Hepatic stellate cell (primary cell): ENCODE measurements at places on chromosomes 5 and 9.

- no peak for DNase-seq
These were observed 44.6 kb downstream of the CPEB4 start for GRCh38 chr5:173932695-173933139.

- DNase-seq = no peak
These were observed 129.5 kb downstream of the RGS3 start for GRCh38 chr9:113592876-113593575.

DNA sequence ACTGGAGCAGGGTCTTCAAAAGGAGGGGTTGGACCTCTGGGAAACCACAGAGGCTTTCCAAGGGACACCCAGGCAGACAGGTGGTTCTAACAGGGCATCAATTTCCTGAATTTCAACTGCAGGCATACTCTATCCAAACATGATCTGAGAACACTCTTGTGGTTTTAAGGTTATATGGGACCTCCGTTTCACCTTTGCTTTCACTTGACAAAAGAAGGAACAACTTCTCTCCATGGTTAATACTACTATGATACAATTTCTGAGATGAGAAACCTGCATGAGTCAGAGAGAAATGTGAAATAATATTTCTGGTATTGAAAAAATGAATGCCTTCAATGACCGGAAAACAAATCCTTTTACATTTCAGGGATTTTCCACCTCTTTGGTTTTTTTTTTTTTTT lies 28.0 kb upstream of the ERAP1 start:
- DNase-seq = no peak

DNA sequence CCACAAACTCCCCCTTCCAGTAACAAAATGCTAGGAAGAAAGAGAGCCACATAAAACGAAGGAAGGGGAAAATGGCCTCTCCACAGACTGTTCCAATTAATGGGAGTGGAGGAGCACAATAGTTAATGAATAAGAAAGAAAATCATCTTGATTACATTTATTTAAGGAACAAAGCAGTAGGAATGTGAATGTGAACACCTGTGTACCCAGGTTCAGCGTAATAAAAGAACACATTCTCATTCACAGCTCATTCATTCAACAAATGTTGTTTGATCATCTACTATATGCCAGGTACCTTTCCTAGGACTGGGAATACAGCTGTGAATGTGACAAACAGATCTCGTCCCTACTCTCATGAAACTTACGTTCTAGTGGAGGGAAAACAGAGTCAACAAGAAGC lies 35.7 kb downstream of the SIL1 start:
- DNase-seq = no peak

GRCh38 chr5:11334404-11334803 lies 569.8 kb downstream of the CTNND2 start:
- DNase-seq = no peak

- DNase-seq = no peak
These were observed 34.8 kb upstream of the TMC1 start for GRCh38 chr9:72486594-72486955.

- DNase-seq = no peak
These were observed 51.9 kb downstream of the GALNT10 start for GRCh38 chr5:154242442-154242841.

- no peak for DNase-seq
These were observed 10.2 kb downstream of the NFX1 start for GRCh38 chr9:33300546-33300945.

GRCh38 chr5:166346726-166347374 lies 1944.6 kb upstream of the WWC1 start:
- no peak for DNase-seq

DNA sequence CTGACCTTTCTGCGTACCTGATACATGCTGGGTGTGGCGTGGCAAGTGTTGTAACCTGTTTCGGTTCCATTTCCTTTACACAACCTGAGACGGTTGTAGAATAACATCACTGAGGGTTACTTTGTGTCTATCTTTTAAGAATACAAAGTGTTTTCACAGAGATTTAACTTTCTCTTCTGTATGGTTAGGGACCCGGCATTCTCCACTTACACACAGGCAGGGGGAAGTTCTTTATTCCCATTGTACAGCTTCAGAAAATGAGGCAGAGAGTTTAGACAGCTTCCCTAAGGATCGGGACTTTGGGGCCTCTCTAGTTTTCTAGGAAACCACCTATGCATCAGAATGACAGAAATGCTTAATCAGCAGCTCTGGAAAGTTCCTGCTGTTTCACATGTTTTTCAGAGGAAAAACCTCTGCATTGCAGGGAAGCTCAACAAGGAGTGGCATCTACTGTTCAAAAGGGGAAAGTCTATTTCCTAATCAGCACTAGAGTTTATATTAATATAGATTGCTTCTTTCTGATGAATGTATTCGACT lies 41.3 kb downstream of the CAST start:
- DNase-seq = no peak

GRCh38 chr9:70030156-70030555 lies 13.5 kb upstream of the MAMDC2 start:
- DNase-seq = no peak

DNA sequence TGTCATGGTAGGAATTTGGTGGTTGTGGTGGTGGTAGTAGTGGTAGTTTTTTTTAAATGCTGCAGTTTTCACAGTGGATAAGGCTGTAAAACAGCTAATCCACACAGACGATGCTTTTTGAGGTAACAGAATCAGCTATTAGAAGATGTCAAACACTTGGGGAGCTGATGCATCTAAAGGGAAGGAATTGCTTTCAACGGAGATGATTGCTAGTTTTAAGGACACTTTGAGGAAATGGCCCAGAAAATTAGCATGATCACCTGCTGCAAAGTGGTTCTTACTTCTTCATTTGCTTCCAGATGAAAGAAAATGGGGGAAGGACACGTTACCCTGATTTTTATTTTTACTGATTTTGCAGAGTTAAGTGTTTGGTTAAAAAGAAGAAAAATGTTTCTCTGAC lies 178.2 kb upstream of the ATP10B start:
- no peak for DNase-seq

GRCh38 chr9:136309101-136309801 lies 5.4 kb upstream of the CCDC187 start:
- DNase-seq = no peak

DNA sequence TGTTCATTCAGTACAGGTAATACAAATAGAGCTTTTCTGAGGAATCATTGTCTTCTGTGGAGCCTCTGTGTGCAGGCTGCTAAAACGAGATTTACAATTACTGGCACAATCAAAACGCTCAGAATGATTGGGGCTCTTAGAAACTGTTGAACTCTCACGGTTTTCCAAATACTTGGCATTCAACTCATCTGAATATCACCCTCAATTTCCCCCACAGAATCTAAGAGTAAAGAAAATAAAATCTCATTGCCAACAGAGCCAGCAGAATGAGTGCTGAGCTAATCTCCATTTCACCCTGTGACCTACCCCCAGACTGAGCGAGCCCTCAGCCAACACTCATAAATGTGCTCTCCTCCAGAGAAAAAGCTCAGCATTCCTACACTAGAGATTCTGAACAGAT lies 35.3 kb upstream of the TMED7 start:
- DNase-seq = no peak

DNA sequence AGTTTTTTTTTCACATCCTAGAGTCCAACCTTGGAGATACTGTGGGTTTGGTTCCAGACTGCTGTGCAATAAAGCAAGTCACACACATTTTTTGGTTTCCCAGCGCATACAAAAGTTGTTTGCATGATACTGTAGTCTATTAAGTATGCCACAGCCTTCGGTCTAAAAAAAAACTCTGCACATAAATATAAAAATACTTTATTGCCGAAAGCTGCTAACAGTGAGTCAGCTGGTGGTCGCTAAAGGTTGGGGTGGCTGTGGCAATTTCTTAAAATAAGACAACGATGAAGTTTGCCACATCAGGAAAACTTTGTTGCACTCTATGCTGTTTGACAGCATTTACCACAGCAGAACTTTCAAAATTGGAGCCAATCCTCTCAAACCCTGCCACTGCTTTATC lies 37.4 kb downstream of the UBQLN1 start:
- no peak for DNase-seq

GRCh38 chr9:134403682-134404301 lies 77.5 kb downstream of the RXRA start:
- peak; percentile 93 for DNase-seq

DNA sequence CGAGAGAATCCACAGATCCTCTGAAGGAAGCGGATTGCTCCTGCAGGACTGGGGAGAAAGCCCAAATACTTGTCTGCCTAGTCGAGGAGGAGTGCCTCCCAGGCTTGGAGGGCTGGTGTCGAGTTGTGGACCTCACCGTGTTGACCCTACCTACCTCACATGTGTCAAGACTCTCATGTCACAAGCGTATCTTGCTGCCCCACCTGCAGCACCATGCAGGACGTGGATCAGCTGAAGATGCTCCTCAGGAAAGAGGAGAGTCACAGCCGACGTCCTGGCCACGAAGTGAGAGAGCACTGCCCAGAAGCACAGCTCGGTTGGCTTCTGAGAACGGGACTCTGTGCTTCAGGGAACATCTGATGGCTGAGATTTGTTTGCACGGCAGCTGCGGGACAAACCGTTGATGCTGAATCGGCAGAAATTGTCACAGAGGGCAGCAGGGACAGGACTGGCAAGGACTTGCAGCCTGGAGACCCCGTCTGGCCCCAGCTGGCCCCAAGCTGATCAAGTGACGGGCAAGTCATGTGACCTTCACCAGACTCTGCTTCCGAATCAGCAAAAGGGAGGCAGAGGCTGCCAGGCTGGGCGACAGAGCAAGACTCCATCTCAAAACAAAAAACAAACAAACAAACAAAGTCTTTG lies 119.1 kb upstream of the ITGA1 start:
- no peak for DNase-seq

- no peak for DNase-seq
These were observed 120.1 kb upstream of the ZNF608 start for GRCh38 chr5:124866355-124867136.

- no peak for DNase-seq
These were observed 30.9 kb downstream of the EPB41L4B start for GRCh38 chr9:109289931-109290330.

GRCh38 chr9:135602789-135603481 lies 36.4 kb downstream of the GLT6D1 start:
- peak; percentile 57 for DNase-seq

DNA sequence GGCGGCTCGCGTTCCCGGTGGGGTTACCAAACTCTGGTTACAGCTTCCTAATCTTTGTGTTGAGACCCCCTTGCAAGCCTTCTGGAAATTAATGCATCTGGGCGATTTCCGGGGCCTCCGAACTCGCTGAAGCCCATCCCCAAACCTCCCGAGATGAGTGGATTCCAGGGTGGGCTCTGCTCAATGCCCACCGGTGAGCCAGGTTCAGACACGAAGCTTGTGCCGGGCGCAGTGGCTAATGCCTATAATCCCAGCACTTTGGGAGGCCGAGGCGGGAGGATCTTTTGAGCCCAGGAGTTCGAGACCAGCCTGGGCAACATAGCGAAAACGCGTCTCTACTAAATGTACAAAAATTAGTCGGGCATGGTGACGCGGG lies 356 bp upstream of the HACD4 start:
- DNase-seq = no peak

- no peak for DNase-seq
These were observed 100.8 kb upstream of the RANBP3L start for GRCh38 chr5:36402512-36402906.

GRCh38 chr5:97943036-97943435 lies 760.0 kb upstream of the RIOK2 start:
- DNase-seq = no peak

DNA sequence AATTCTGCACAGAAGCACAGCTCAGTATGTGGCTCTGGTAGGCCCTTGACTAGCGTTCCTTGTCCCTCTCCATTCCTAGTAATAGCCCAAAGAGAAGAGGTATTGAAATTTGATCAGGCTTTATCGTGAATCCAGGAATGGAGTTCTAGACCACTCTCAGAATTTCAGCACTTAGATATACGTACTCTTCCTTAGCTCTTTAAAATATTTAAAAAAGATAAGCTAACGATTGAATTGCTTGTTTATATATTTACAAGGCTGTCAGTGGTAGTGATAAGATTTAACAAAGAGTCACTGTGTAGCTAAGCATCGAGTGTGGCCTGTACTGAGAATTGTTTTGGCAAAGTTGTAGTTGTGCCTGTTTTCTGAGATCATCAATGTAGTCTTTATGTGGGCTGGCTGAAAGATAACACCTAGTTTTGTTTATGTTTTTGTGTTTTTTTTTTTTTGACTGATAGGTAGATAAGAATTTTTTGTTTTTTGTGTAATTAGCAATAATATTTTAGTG lies 2.5 kb downstream of the KIAA1958 start:
- no peak for DNase-seq

GRCh38 chr9:95023217-95024003 lies 294.1 kb downstream of the FANCC start:
- DNase-seq = peak; percentile 66

DNA sequence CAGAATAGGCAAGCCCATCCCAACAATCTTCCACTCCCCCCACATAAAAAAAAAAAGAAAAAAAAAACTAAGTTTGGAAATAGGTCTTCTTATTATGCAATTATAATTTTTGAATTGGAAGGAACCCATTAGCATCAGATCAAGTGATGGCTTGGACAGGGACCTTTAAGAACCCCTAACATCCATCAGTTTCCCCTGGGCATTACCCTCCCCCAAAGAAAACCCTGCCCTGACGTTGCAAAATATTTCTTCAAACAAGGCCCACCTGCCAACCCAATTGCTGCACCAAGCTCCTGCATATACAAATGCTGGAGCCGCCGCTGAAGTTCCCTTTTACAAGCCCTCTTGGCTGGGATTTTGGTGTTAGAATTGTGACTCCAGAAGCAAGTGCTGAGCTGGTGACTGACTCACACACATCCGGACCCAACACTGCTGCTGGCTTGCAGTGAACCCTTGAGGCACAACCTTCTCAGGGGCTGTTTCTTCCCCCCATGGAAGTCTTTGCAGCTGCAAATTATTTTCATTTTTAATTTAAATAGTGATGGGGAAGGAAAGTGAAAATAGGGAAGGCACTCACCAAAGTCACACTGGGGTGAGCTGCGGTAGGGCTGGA lies 56.1 kb upstream of the AFAP1L1 start:
- no peak for DNase-seq

DNA sequence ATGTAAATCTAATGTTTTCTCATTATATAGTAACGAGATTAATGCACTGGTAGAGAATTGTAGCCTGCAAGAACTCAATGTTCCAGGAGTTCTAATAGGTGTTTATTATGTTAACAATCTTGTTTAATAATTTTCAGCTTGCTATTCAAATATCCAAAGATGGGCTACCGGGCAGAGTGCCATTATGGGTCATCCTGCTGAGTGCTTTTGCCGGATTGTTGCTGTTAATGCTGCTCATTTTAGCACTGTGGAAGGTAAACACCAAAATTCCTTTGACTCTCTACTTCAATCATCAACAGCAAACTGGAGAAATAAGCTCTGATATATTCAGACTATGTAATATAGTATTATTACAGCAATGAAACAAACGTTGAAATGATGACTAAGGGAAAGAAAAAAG lies 41.9 kb upstream of the ITGA2 start:
- no peak for DNase-seq

- no peak for DNase-seq
These were observed 210.9 kb downstream of the ESM1 start for GRCh38 chr5:54774281-54775170.

DNA sequence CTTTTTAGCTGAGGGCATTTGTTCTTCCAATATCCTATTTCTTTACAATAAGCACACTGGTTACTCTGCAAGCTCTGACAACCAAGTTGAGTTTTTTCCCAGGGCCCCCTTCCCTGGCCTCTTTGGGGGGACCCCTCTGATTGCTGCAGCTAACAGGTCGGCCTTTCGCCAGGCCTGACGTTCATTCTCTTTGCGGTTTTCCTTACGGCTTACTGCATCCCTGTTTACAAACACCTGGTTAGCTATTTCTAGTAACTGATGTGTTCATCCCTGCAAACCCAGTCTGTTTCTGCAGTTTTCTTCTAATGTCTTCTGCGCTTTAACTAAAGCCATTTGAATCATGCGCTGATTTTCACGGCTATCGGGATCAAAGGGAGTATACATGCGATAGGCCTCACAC lies 37.5 kb upstream of the PPP1R26 start:
- DNase-seq = no peak

- no peak for DNase-seq
These were observed 361.0 kb upstream of the CDH6 start for GRCh38 chr5:30832519-30832918.
